Progenitor cell of endocrine pancreas (in vitro differentiated cells): ENCODE measurements at places on chromosomes 11 and 22. TPM values are rescaled to one million over a fixed set of nuclear protein-coding genes. Genes with fewer than 3 reads are reported as not detected.

AGBL2 gene
- total RNA-seq: 6.1 and 8.2 TPM in 2 replicates

OR4C5 gene
- total RNA-seq: not detected in 2 replicates

EIF1AD gene
- total RNA-seq: 40.1 and 42.6 TPM in 2 replicates

OVOL1 gene
- total RNA-seq: 12.4 and 12.7 TPM in 2 replicates

DGCR6 gene
- total RNA-seq: 2.9 and 3.1 TPM in 2 replicates

APOL6 gene
- 0.07 TPM in 2 replicates for total RNA-seq

ZNF280B gene
- 7.0 and 7.3 TPM in 2 replicates for total RNA-seq

EIF4ENIF1 gene
- total RNA-seq: 41.0 and 46.5 TPM in 2 replicates

GRCh38 chr11:69419662-69420395 is 61.6 kb upstream of the LINC01488 start:
- no peak for DNase-seq

DNA sequence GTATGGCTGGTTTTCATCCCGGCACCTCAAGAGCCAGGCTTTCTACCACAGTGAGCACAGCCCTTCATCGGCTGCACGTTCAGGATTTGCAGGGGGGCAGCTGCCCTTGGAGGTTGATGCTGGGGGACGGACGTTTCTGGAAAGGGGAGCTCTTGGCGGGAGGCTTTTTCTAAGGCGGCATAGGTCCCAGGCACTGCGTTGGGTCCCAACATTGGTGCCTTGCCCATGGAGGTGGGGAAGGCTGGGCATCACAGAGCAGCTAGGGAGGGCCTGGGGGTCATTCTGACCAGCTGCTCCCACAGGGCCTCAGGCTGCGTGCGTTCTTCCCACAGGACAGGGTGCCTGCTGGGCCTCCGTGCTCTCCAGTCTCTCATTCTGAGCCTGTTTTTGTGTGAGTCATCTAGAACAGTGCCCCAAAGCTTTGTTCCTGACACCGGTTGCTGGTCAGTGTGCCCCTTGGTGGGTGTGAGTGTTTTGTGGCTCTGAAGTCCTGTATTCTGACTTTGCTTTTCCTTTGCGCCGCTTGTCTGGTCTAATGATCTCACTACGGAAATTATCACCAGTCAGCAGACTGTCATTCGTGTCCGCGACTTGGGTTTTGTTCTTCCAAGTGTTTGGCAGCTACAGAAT is 275.9 kb downstream of the TBC1D22A start:
- DNase-seq: no peak

DNA sequence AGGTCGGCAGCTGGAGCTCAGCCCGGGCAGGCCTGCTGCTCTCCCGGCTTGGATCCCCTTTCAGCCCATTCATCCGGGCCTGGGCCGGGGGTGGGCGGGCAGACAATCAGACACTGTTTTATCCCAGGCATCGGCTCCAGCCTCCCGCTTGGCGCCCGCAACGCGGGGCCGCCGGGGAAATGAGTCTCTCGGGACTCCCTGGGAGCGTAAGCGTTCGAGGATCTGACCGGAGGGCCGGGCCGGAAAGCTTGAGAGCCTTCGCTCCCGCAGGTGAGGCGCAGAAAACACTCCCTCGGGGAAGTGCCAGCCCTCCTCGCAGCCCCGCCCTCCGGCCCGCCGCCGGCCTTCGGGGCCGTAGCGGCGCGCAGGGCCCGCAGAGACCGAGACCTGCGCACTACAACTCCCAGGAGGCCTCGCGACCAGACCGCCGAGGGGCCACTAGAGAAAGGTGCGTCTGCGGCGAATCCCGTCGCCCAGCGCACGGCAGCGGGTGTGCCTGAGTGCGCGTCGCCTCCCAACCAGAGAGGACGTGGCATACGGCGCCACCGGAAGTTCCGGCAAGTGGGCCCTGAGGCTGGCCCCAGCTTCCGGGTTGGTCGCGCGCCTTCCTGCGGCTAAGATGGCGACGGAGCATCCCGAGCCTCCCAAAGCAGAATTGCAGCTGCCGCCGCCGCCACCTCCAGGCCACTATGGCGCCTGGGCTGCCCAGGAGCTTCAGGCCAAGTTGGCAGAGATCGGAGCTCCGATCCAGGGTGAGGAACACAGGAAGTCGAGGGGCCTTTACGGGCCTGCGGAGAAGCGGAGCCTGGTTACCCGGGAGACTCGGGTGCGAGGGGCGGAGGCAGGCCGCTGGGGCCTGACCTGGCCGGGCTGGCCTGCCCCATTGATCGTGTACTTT is at the start of gene SF3B2:
TSS of gene SF3B2 (plus strand) at position 599 of the 898 bp plus-strand sequence. CDS start at position 620, 21 bp downstream.
- peak; percentile 96 for DNase-seq

- no peak for DNase-seq
Observed at GRCh38 chr22:43301866-43302265, 41.3 kb downstream of the SCUBE1 start.

GRCh38 chr11:76408171-76408965 is 27.2 kb downstream of the GVQW3 start:
- DNase-seq: no peak

GRCh38 chr22:41998361-41999261 is at the start of gene WBP2NL:
TSS of gene WBP2NL (plus strand) at chr22:41998788. CDS start at chr22:41998819, 31 bp downstream.
- no peak for DNase-seq

DNA sequence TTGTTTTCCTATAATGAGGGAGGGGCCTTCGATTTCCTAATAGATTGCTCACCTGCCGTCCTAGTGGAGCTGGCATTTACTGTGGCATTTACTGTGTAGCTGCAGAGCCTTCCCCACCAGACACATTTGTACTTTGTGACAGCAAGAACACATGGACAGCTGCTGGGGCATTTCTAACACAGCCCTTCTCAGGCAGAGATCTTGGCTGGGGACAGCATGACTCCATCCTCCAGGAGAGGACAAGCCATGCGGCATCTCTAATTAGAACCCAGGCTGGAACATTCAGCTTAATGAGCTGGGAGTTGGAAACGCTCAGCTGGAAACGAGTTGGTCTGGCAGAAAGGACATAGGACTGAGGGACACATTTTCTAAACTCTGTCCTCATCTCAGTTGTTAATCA is 887.5 kb downstream of the NTM start:
- DNase-seq: no peak

- DNase-seq: no peak
Observed at GRCh38 chr11:47571357-47571729, 5.9 kb downstream of the PTPMT1 start.

GRCh38 chr11:111225881-111226280 is 19.6 kb upstream of the POU2AF2 start:
- DNase-seq: no peak

DNA sequence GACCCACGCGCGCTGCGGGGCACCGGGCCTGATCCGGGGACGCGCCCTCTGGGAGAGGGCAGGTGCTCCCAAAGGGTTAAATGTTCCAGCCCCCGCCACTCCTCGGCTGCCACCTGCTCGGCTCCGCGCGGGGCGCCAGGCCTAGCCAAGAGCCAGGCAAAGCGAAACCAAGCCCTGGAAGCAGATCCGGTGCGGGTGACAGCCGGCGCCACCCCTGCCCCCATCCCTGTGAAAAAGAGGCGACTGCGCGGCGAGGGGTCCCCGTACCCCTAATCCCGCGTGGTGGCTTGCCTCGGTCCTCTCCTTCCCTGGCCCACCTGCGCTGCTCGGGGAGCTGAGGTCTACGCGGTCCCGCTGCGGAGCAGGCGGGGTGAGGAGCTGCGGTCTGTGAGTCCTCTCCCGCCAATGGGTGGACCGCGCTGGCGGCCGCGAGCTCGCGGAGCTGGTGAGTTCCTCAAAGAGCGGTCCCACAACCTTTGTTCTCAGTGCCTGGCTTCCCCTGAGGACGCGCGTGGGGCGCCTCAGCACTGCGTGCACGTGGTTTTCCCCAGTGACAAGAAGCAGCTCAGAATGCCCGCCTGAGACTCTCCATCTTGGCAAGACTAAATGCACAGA is at the start of gene ME3:
TSS of gene ME3 (minus strand) at position 610 of the 615 bp plus-strand sequence.
- peak; percentile 39 for DNase-seq

- no peak for DNase-seq
Observed at GRCh38 chr22:38981992-38982927, at the start of gene APOBEC3B. TSS of gene APOBEC3B (plus strand) at chr22:38982347. CDS start at chr22:38982454, 107 bp downstream.

- no peak for DNase-seq
Observed at GRCh38 chr11:78261367-78261766, 72.6 kb downstream of the USP35 start.

- DNase-seq: no peak
Observed at GRCh38 chr11:61024938-61025820, 53.7 kb downstream of the CD6 start.

DNA sequence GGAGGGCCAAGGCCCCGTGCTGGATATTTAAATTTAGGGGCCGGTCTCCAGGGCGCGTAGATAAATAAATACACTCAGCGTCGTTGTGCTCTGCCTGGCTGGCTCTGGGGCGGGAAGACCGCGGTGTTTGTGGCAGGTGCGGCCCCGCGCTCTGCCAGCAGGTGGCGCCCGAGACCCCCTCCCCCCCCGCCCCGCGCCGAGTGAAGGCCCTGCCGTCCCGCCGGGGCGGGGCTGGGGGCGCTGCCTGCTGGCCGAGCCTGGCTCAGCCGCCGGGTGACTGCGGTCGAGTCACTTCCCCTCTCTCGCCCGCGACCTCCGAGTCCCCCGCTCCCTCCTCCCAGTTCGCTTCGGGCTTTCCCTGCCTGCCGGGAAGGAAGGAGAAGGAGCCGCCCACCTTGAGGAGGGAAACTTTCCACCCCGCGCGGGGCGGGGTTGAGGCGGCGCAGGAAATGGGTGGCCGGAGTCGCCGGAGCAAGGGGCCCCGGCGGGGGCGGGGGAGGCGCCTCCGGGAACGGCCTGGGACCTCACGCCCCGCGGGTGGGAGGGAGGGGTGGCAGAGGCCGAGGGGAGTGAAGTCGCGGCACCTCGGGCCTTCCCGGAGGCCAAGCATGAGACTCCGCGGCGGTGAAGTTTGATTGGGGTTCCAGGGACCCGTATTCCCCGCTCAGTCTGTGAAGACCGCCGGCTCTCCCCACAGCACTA is 1.6 kb upstream of the EHBP1L1 start:
- peak; percentile 72 for DNase-seq
